ENCODE measurements at places on chromosomes 5 and 9.

DNA sequence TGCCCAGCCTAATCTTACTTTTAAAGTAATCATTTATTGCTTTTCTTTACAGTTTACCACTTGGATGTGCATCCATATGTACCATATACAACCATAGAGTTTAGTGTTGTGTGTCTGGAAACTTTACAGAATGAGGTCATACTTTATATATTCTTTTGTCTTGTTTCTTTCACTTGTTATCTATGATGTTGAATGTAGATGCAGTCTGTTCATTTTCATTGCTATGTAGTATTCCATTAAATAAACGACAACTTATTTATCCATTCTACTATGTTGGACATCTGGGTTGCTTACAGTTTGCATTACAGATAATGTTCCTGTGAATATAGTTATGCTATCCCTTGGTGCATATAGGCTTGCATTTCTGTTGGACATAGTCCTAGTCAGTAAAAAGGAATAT, 21.3 kb upstream of the SMIM15 start:
- DNase-seq = no peak

- no peak for DNase-seq
Observed at GRCh38 chr5:172646716-172647285, 5.7 kb downstream of the NEURL1B start.

GRCh38 chr9:136291306-136292025, 12.4 kb downstream of the CCDC187 start:
- no peak for DNase-seq

- DNase-seq = no peak
Observed at GRCh38 chr5:169448826-169449225, 134.7 kb upstream of the SPDL1 start.

- DNase-seq = no peak
Observed at GRCh38 chr9:68755752-68756151, 50.7 kb downstream of the PIP5K1B start.

GRCh38 chr9:114000671-114001409, 77.3 kb downstream of the AMBP start:
- no peak for DNase-seq

Data from NCI-H1436 (cell line).